ENCODE measurements at places on chromosomes 16 and 17. TPM values are rescaled to one million over a fixed set of nuclear protein-coding genes. Genes with fewer than 3 reads are reported as not detected.

DNA sequence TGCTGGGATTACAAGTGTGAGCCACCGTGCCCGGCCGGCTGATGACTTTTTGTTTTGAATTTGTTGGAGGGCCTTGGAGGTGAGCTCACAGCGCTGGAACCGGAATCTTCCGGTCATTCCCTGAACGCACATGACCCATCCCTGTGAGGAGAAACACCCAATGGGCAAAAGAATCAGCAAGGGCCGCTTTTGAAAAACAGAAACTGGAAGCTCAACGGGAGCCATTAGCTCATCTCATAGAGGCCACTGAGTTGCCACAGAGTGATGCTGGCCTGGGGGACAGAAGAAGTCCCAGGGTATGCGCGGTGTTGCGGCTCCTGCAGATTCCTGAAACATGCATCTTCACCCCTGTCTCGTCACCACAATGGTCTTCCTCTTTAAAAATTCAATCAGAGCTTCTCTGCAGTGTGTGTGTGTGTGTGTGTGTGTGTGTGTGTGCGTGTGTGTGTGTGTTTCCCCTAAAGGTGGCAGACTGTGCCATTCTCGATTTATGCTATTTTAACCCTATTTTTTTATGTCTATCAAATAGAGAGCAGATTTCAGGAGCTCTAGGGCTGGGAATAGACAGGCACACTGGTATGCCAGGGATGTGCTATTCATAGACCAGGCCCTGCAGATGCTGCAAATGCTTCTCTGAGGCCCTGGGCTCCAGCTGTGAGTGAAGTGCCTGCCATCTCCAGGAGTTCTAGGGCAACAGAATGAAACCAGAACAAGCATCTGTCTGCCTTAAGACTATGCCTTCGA is 68.3 kb downstream of the MARCHF10 start:
- DNase-seq, result no peak

GRCh38 chr17:59328601-59329000 is 2.9 kb upstream of the YPEL2 start:
- no peak for DNase-seq

GRCh38 chr17:36494674-36495073 is 8.2 kb downstream of the ZNHIT3 start:
- DNase-seq, result no peak

DNA sequence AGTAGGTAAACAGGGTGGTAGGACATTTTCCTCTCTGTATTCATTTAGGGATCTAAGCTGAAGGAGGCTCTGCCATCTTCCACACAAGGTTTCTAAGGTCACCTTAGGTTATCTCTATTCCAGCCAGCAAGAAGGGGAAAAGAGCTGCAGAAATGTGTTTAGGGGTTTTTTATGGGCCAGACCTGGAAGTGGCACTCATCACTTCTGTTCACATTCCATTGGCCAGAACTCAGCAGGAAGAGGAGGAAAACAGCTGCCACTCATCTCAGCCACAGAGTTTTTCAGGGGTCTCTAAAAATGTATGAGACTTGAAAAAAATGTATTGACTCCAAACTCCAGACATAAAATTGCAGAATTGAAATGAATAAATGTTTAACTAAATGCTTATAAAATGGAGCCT is 65.8 kb downstream of the FTO start:
- DNase-seq, result no peak

DNA sequence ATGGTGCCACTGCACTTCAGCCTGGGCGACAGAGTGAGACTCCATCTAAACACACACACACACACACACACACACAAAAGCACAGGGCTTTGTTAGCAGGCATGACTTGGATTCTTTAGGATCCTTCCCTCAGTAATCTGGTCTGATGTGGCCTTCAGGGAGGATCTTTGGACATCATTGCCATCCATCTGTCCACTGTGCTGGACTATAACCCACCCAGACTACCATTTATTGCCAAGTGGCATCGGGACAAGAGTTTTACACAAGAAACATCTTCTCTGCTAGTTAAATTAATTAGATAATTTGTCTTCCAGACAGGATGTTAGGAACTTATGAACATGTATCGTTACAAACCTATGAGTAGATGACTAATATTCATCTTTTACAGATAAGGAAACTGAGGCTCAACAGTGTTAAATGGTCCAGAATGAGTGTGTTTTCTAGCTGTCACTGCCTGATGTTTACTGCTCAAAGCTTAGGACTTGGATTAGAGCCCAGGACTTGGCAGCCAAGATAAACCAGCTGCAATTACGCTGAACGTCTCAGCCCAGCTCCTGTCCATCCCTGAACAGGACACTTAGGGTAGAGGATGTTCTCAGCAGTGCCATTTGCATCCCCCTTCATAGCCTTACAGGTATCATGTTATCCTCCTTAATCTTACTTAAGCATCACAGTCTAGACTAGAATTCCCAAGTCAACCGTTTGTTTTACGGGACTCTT is 285.8 kb downstream of the WWOX start:
- DNase-seq, result no peak

DNA sequence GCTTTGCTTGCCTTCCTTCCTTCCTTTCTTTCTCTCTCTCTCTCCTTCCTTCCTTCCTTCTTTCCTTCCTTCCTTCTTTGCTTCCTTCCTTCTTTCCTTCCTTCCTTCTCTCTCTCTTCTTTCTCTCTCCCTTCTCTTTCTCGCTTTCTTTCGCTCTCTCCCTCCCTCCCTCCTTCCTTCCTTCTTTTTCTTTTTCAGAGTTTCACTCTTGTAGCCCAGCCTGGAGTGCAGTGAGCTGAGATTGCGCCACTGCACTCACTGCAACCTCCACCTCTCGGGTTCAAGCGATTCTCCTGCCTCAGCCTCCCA is 17.9 kb downstream of the FOXJ1 start:
- no peak for DNase-seq

GRCh38 chr16:25189305-25189704 is 27.4 kb upstream of the AQP8 start:
- DNase-seq, result no peak

DNA sequence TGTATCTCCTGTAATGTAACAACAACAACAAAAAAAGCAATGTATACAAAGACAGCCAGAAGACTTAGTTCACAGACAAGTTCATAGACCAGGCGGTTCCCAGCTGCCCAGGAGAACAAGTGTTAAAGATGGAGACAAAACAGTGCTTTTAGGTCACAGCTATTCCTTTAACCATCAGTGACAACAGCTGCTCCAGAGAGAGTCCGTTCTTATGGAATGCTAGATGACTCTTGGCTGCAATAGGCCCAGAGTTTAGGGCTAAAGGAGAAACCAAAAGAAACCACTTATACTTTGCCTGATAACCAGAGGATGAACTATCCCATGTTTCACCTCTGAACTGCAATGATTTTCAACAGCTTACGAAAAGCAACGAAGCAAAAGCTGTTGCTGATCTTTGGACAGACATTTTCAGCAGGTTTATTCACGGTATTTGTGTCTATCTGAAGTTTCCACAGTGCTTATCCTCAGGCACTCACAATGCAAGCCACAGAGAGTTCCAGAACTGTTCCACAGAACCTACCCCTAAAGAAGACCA is 6.0 kb downstream of the ZCCHC14 start:
- DNase-seq, result no peak

GRCh38 chr17:74528491-74529199 is 2.6 kb downstream of the CD300LB start:
- no peak for DNase-seq

DNA sequence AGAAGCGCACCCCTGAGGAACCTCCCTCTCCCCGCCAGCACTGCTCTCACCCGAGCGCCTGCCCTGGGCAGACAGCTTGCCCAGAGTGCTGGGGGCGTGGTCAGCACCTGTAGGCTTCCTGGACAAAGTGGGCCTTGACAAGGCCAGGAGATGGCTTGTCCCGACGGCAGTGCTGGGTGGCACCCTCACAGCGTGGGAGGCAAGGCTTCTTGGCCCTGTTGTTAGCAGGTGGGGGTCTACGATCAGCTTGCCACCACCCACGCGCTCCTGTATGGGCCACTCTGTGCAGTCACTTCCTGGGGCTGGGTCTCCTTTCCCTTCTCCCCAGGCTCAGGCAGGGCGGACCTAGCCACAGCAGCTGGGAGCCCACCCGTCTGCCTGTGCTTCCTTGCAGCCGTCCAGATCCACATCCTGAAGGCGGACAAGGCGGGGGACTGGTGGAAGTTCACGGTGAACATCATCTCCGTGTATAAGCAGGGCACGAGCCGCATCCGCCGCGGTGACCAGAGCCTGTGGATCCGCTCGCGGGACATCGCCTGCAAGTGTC is 218.0 kb downstream of the NTN1 start:
- peak; percentile 37 for DNase-seq

- DNase-seq, result no peak
Observed at GRCh38 chr17:64491994-64492393, 4.9 kb downstream of the POLG2 start.

GRCh38 chr17:340074-340473 is 12.5 kb downstream of the RPH3AL start:
- DNase-seq, result no peak

- DNase-seq, result no peak
Observed at GRCh38 chr17:76612977-76613851, 27.6 kb upstream of the ST6GALNAC2 start.

GRCh38 chr17:13776027-13776551 is 174.4 kb upstream of the HS3ST3A1 start:
- no peak for DNase-seq

- DNase-seq, result no peak
Observed at GRCh38 chr17:47317119-47317518, 6.6 kb upstream of the EFCAB13 start.

DNA sequence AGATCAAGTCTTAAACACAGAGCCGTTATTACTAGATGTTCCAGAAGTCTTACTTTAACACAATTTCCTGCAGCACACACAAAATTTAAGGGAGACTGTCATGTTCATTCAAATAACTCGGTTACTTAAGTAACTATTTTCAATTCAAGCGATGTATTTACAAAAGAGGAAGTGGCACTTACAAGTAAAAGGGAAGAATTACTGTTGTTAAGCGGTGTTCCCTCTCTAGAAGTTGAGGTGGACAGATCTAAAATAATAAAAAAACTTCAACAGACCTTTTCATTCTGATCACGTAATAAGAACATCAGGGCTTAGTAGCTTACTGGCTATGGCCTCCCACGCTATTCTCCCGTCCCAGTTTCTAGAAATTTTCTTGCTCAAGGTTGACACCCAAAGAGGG is 26.2 kb upstream of the TXNDC11 start:
- DNase-seq, result no peak

GRCh38 chr17:27390540-27390939 is 65.7 kb upstream of the KSR1 start:
- no peak for DNase-seq

GRCh38 chr16:57651344-57652333 is 16.5 kb upstream of the ADGRG3 start:
- no peak for DNase-seq

- DNase-seq, result peak; percentile 68
Observed at GRCh38 chr17:7220593-7221277, 997 bp downstream of the ACADVL start.

DNA sequence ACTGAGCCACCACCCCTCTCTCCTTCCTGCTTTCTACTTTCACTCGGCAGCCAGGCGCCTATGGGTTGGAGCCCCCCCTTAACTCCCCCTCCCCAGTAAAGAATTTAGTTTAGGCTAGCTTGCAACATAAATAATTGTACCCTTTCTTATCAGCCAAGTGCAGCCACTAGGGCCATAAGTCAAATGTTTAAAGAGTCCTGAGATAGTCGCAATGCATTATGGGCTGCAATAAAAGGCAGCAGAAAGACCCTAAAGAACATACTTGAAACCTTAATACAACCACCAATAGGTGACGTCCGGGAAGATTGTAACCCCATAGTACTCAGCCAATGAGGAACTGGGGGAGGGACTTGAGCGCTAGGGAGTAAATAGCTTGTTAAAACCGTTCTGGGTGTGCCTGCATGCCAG is 40.5 kb downstream of the C16orf82 start:
- no peak for DNase-seq

GRCh38 chr17:15957206-15957605 is 12.3 kb downstream of the ADORA2B start:
- DNase-seq, result peak; percentile 38

- DNase-seq, result no peak
Observed at GRCh38 chr17:2798678-2799077, 2.4 kb downstream of the RAP1GAP2 start.

GRCh38 chr17:31582151-31582907 is 190.9 kb downstream of the RAB11FIP4 start:
- peak; percentile 72 for DNase-seq

- DNase-seq, result peak; percentile 51
Observed at GRCh38 chr17:31373150-31374093, 18.1 kb upstream of the RAB11FIP4 start.

DNA sequence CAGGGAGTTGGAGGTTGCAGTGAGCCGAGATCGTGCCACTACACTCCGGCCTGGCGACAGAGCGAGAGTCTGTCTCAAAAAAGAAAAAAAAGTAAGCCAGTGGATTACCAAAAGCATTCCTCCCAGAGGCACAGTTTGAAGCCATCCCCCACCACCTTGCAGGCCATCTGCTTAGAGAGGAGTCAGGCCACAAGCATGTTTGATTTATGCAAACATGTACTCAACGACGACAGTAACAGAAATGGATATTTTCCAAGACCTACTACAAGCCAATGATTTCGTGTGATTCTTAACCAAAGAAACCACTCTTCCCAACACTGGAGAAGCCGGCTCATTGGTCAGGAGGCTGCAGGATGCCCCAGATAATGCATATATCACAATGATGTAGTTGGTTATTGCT is 34.8 kb downstream of the MYH13 start:
- DNase-seq, result no peak

DNA sequence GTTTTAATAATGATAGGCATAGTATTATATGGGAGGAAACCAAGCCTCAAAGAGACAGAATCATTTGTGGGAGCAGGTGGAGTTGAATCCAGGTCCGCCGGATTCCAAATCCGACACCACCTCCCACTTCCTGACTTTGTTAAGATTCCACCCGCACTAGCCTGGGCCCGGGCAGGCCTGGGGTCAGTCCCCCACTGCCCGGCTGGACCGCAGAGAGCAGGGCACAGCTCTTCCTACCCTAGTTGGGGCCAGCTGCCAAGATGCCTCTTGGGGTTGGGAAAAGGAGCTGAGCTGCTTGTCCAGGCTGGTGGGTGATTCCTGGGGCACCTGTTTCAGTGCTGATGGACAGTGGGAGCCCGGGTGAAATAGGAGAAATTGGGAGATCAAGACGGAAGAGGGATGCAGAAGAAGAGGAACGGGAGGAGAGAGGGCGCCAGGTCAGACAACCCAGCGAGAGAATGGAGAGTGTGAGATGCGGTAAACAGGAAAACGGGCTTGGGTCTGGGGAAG is 53.9 kb downstream of the OR1D5 start:
- peak; percentile 19 for DNase-seq

GRCh38 chr17:15513856-15514459 is 46.5 kb upstream of the CDRT4 start:
- DNase-seq, result no peak

GRCh38 chr17:2394775-2395201 is 6.1 kb downstream of the MNT start:
- DNase-seq, result no peak

- no peak for DNase-seq
Observed at GRCh38 chr17:66364990-66365490, 62.6 kb downstream of the PRKCA start.

Gene SOX9
- not detected for total RNA-seq

Gene MILR1
- total RNA-seq, result 2.2 TPM

Gene TLCD3B
- total RNA-seq, result not detected

Gene DNAI2
- 0.13 TPM for total RNA-seq

Gene EVI2B
- total RNA-seq, result 0.13 TPM

Gene KRTAP4-1
- total RNA-seq, result not detected

Gene CRYM
- not detected for total RNA-seq

Gene CHMP6
- 12.3 TPM for total RNA-seq

Gene SMIM5
- not detected for total RNA-seq

Gene DNAAF8
- 0.13 TPM for total RNA-seq

All from dermis microvascular lymphatic vessel endothelial cell (primary cell).